ENCODE measurements at places on chromosomes 2 and 18. TPM values are rescaled to one million over a fixed set of nuclear protein-coding genes. Genes with fewer than 3 reads are reported as not detected.

The MDH1 gene
- 94.8 TPM for total RNA-seq

GRCh38 chr18:55264108-55264507, 304.8 kb upstream of the CCDC68 start:
- DNase-seq = no peak

DNA sequence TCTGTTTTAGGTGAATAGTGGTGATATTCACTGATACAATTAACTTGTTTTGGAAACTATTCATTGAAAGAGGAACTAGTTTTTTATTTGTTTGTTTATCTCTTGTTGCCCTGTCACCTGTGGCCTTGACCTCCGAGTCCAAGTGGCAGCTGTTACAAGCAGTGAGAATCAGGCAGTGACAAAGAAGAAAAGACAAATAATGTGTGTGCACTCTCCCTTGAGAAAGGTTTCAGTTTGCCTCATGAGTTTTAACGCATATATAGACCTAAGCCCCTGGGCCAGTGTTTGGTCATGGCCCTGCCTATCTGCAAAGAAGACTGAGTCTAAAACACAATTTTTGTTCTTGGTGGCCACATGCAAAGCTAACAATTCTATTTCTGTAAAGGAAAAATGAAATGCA, 15.3 kb downstream of the KYNU start:
- no peak for DNase-seq

The FSIP2 gene
- 0.38 TPM for total RNA-seq

GRCh38 chr2:176560296-176560695, 291.1 kb downstream of the MTX2 start:
- DNase-seq = no peak

DNA sequence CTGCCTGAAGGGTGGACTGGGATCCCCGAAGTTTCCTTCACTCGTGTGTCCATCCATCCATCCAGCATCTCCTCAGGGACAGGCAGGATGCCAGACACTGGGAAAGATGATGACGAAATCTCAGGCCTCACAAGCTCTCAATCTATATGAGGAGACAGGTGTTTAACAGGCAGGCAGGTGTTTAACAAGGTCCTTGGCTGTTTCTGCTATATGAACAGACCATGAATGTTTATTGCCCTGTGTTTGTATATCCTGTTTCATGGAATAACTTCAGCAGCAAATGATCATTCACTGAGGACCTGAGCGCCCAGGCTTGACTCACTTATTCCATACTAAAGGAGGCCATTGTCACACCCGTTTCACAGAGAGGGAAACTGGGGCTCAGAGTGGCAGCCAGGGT, 685.8 kb upstream of the HS6ST1 start:
- DNase-seq = no peak

DNA sequence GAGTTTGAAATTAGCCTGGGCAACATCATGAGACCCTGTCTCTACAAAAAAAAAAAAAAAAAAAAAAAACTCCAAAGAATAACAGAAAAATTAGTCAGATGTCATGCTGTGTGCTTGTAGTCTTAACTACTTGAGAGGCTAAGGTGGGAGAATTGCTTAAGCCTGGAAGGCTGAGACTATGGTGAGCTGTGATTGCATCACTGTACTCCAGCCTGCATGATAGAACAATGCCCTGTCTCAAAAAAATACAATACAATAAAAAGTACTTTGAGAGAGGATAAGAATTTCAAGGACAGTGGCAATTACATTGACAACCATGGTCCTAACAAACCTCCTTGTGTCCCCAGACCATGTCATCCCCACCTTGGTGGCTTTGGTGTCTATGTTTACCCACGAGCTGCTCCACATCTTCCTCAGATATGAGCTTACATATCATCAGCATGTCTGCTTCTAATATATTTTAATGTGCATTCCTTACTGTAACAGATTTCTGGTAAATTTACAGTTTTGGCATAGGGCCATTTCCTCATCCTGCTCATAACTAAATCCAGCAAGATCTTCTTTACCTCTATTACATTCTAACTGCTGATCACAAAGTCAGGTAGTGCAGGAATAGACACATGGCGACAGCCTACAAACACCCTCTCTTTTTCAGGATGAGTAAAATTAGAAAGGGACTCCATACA, 437.7 kb upstream of the HNRNPA3 start:
- DNase-seq = no peak

GRCh38 chr18:10252952-10253705, 201.3 kb upstream of the APCDD1 start:
- no peak for DNase-seq

Data from CD8-positive, alpha-beta T cell (primary cell).